ENCODE measurements at places on chromosomes 12 and 14. TPM values are rescaled to one million over a fixed set of nuclear protein-coding genes. Genes with fewer than 3 reads are reported as not detected.
A peak's percentile ranks its signal among the peaks of the same experiment; 100 is the strongest.

- no peak for DNase-seq
These were observed 68.5 kb upstream of the CAPRIN2 start for GRCh38 chr12:30823156-30823699.

- no peak for DNase-seq
These were observed 166.6 kb upstream of the BCL2L14 start for GRCh38 chr12:11904124-11904523.

DNA sequence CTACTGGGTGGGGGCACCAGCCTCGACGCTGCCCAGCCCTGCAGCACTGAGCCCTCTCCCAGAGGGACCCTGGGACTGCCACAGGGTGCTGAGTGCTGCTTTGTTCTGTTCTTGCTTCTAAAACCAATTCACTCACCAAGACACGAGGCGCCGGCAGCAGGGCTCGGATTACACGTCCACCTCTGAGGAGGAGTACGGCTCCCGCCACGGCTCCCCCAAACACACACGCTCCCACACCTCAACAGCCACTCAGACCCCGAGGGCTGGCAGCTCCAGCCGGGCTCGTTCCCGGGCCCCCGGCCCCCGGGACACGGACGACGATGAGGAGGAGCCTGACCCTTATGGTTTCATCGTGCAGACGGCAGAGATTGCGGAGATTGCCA lies 24.3 kb downstream of the CEP170B start:
- DNase-seq = no peak

GRCh38 chr14:90577661-90578282 lies 180.9 kb downstream of the CALM1 start:
- DNase-seq = no peak

- DNase-seq = peak; percentile 35
These were observed 218.0 kb downstream of the ZFP36L1 start for GRCh38 chr14:68574906-68575305.

DNA sequence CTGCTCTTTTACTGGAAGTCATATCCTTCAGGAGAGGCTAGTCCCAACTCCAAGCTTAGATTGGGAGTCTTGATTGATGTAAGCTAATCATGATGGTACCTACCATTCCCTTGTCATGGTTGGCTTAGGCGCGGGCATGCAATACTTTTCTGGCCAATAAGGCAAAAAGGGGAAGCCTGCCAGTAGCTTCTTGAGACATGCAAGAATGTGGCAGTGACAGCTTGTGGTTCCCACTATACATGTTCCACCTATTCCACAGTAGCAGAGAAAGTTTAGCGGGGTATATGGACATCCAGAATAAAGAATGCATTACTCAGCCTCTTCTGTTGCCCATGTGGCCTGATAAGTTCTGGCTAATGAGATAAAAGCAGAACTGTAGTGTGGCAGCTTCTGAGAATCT lies 55.0 kb downstream of the AP5M1 start:
- no peak for DNase-seq

- no peak for DNase-seq
These were observed 8.1 kb upstream of the ITPR2 start for GRCh38 chr12:26841085-26841484.

GRCh38 chr14:28762303-28762954 lies 4.2 kb upstream of the FOXG1 start:
- DNase-seq = no peak

DNA sequence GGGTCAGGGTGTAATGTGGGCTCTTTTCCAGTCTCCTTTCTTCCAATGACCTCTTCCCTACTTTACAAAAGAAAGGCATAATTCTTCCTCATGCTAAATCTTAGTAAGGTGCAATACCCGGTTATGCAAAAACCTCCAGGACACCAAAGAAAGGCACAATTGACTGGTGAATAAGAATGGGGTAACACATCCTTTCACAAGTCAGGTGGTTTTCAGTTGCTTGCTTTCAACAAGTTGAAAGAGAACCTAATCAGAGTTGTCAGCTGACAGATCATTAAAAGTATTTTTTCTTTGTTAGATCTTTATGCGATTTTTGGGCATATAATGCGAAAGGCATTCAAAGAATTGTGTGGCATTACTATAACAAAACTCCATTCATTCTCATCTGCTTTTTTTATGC lies 1.3 kb upstream of the AEBP2 start:
- DNase-seq = no peak

DNA sequence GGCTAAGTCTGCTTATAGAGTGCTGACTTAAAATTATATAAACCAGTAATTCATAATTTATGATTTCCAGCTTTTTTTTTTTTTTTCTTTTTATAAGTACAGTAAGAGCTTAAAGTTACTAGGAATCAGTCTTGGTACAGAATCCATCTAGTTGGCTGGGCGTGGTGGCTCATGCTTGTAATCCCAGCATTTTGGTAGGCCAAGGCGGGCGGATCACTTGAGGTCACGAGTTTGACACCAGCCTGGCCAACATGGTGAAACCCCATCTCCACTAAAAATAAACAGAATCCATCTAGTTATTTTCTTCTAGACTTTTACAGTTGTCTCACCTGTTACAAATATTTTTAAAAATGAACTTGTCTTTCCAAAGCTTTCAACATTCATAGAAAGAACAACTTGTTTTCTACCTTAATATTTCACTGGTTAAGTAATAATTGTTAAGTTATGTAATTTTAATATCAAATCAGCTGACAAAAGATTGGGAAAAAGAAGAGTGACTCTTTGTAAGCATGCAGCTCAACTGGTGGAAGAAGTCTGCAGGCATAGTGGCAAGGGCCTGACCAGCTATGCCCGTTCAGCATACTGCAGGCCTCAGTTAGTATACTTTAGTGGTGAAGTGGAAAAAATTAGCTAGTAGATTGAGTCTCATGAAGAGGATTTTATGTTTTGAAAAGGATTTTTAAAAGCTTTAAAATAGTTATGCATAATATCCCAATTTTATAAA lies 17.4 kb upstream of the PSMA3 start:
- no peak for DNase-seq

DNA sequence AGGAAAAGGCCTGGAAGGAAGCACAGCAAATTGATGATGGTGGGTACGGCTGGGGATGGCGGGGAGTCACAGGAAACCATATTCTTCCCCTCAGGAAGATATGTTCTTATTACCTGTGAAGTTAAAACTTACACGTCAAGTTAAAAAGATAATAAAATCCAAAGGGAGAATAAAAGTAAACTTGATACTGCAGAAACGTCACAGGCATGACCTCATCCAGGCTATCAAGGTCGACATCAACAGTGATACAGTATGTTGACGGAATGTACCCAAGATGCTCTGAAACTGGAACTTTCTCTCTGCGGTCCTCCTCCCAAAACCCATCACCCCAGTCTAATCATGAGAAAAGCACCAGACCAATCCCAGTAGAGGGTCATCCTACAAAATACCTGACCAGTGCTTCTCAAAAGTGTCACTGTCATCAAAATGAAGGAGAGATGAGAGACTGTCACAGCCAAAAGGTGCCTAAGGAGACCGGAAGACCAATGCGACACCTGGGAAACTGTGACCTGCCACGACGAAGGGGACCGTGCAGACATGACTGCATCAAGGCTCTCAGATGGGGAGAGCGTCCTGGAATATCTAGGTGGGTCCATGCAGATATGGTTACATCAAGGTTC lies 74.6 kb downstream of the SCARB1 start:
- DNase-seq = no peak

- DNase-seq = no peak
These were observed 155.4 kb downstream of the TMX1 start for GRCh38 chr14:51395361-51395849.

The NGB gene
- not detected for total RNA-seq

The CPNE6 gene
- not detected for total RNA-seq

The ACYP1 gene
- 9.1 TPM for total RNA-seq

DNA sequence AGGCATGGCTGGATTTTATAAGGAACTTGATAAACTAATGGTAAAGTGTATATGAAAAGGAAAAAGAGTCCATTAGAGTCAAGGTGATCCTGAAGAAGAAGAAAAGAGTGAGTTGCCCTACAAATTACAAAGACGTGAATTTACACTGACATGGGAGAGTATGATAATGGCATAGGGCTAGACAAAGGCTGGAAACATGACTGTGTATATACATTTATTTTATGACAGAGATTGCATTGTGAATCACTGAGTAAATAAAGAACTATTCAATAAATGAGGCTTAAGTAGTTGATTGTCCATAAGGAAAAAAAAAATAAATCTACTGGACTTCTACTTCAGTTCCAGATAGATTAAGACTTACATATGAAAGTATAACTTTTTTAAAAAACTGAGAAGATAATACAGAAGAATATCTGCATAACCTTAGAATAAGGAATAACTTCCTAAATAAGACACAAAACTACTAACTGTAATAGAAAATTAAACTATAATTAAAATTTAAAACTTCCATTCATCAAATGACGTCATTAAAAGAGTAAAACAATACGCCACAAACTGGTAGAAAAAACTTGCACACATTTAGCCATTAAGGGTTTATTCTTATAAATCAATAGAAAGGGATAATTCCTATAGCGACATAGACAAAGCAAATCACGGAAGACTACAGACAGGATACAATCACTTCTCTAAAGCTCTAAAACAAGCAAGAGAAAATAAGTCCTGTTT lies 278.5 kb downstream of the NOVA1 start:
- DNase-seq = no peak

DNA sequence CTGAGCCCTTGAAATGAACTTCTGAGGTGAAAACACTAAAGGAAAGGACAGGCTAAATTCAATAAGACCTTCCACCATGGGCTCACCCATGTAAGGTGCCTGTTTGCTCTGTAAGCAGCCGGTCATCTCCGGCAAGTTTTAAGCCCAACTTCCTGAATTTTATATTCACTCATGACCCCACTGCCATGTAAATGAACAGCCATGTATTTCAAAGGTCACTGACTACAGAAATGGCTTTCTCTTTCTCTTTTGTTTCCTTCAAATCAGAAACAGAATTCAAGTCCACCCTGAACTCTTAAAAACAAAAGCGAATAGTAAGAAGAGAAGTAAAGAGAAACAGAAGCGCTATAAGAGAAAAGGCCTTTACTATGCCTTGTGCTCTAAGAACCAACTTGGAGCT lies 61.7 kb upstream of the OVCH1 start:
- DNase-seq = no peak

The CISTR gene
- not detected for total RNA-seq

DNA sequence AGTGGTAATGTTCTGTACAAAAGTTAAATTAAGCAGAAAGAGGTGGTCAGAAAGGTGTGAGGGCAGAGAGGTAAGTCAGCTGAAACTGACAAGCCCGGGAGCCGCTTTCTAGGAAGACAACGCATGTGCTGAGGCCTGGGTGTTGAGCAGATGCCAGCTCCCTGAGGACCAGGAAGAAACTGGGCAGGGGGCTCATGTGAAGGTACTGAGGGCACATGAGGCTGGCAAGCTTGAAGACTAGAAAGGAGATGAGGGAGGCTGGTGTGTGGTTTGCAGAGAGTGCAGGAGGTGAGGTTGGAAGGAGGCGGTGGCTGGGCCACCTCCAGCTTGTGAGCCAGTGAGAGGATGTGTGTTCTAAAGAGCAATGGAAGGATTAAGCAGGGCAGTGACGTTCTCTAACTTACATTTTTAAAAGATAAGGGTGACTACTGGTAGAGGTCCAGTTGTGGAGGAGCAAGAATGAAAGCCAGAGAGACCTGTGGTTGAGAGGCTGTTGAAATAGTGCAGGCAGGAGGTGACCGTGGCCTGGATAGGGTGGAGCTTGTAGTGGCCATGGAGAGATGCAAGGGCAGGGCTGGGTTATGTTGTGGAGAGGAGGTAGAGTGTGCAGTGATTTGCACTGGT lies 29.1 kb downstream of the ZNF664 start:
- DNase-seq = no peak

DNA sequence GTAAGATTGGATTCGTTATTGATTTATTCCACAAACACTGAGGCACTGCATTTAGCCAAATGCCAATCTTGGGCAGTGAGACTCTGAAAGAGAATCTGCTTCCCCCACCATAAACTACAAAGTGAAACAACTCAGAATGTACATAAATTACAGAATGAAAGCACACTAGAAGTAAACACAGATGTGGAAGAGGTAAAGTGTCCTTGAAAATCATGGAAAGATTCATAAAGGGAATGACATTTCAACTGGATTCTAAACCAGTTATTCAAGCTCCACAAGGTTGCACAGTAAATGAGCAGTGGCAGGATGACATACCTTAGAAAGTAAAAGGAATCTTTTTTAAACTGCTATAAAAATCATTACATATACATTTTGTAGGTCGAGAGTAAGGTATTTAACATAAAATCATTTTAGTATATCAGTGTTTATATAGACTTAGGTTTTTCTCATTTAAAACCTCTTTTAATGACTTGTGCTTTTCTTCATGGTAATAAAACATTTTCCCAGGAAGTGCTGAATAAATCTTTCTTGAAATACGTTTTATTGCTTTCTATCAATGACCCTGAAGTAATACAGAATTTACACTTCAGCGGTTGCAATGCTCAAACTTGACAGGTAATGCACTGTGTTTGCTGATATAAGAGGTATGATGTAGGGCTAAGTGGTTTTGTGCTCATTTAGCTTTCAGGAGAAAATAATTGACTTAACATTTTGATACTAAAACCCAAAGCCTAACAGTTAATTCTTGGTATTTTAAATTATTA lies 270.6 kb downstream of the NAV3 start:
- DNase-seq = no peak

GRCh38 chr12:65961190-65962035 lies 137.1 kb downstream of the HMGA2 start:
- DNase-seq = no peak

DNA sequence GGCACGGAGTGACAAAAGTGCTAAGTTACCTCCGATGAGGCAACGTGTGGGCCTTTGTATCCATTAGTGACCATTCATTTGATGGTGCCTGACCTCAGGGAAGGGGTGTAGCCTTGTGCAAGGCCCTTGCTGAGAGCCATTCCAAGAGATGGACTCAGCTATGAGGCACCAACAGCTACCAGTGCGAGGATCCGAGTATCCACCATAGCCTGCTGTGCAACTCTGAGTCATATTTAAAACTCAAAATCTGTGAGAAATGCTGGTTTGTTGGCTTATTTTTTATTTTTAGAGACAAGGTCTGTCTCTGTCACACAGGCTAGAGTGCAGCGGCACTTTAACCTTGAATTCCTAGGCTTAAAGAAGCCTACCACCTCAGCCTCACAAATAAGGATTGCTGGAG lies 25.1 kb upstream of the WNK1 start:
- DNase-seq = no peak

DNA sequence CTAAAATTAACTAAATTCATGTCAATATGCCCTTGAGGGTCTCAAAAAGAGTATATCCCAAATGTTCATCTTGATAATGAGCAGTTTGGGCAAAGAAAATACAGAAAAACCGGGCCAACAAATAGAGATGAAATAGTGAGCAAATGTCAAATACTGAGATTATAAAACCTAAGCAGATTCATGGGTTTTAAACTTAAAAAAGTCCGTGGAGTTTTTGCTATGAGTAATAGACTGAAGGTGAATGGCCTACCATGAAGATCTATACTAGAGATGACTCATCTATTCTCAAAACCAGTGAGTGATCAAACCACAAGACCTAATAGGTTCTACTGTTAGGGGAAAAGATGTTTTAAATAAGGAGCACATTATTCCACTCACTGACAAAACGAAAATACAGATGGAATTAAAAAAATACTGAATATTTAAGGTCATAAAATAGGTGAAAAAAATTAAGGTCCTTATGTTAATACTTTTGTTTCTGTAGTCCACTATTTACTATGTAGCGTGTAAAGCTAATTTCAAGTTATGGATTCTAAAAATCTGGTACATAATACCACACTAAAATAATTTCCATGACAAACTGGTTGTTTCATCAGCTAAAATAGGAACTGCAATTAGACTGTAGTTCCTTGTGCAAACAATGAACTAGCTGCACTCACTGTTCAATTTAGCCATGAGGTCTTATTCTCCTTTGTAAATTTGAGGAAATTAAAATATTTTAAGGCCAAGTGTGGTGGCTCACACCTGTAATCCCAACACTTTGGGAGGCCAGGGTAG lies 5.0 kb downstream of the HNRNPC start:
- no peak for DNase-seq

All from mesenteric fat pad (tissue), 1 donor.